Dermis microvascular lymphatic vessel endothelial cell (primary cell): ENCODE measurements at places on chromosomes 7 and 10. TPM values are rescaled to one million over a fixed set of nuclear protein-coding genes. Genes with fewer than 3 reads are reported as not detected.

Gene FAM237B
- total RNA-seq, result not detected in 2 replicates

Gene UCN3
- not detected in 2 replicates for total RNA-seq

GRCh38 chr10:92712016-92712889, 22.5 kb downstream of the HHEX start:
- DNase-seq, result no peak

- DNase-seq, result peak; percentile 41
Measured at GRCh38 chr7:47373871-47374451, 207.9 kb downstream of the TNS3 start.

Gene MUC3A
- total RNA-seq, result 0.13 TPM in 1 of 2 replicates, not detected in the other

GRCh38 chr10:60537697-60538096, 148.0 kb upstream of the ANK3 start:
- DNase-seq, result no peak

Gene CCL24
- total RNA-seq, result not detected in 2 replicates

Gene DNAH11
- 0.13 and 0.25 TPM in 2 replicates for total RNA-seq

Gene MMRN2
- total RNA-seq, result 82.2 and 108 TPM in 2 replicates

Gene ANLN
- 14.4 and 36.1 TPM in 2 replicates for total RNA-seq

Gene GBX1
- not detected in 2 replicates for total RNA-seq

DNA sequence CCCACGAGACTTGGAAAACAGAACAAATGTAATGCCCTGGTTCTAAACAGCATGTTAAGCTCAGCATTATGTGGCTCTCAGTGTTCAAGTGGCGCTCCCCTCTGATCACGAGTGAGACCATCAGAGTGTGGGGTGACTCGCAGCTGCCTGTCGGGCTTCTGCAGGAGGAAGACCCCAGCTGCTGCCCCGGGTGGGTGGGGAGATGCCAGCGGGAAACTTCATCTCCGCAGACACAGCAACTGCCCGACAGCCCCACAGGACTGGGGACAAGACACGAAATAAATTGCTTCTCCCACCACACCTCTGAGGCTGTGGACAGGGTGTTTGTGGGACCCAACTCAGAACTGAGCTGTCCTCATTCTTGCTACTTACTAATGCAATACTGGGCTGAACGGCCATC, 126.3 kb upstream of the KIF5B start:
- no peak for DNase-seq

Gene GIMAP8
- 103 and 157 TPM in 2 replicates for total RNA-seq

- no peak for DNase-seq
Measured at GRCh38 chr7:763762-764161, 36.7 kb upstream of the PRKAR1B start.

Gene NRP1
- 26.2 and 65.0 TPM in 2 replicates for total RNA-seq

Gene TMEM140
- 18.5 and 49.4 TPM in 2 replicates for total RNA-seq

- no peak for DNase-seq
Measured at GRCh38 chr7:4714161-4714700, 32.1 kb downstream of the FOXK1 start.

DNA sequence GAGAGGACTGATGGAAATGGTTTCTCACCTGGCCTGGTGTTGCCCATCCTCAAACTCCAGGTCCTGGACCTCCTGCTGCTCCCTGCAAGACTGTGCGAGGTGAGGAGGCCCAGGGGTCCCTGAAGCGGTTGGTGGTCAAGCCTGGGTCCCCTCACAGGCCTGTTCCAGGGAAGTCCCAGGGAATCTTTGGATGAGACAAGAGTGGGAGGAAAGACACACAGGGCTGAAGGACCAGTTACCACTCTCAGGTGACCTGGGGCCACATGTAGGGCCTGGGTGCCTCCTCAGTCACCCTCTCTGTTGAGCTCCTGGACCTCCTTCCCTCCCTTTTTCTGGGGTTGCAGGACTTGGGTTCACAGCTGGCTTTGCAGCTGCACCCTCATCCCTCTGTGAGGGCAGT, 42.6 kb upstream of the CXCL12 start:
- no peak for DNase-seq

- DNase-seq, result no peak
Measured at GRCh38 chr10:101052285-101052684, 9.5 kb upstream of the KAZALD1 start.
